ENCODE measurements at places on chromosomes 7 and 10.

DNA sequence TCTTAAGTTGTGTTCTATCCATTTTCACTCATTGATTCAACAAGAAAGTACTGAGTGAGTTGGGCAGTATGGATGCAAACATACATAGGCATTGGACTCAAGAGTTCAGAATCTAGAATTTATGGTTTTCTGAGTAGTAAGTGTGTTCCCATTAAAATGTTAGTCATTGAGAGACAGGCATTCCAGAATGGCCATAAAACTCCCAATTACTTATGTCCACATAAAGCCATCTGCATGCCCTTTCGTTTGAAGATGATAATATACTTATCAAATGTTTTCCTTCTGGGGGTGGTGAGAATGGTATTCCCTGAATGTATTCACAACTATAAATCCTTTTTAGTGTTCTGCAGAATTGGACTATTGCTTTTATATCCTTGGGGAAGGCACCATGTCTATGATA, 131.6 kb downstream of the CD36 start:
- no peak for DNase-seq

DNA sequence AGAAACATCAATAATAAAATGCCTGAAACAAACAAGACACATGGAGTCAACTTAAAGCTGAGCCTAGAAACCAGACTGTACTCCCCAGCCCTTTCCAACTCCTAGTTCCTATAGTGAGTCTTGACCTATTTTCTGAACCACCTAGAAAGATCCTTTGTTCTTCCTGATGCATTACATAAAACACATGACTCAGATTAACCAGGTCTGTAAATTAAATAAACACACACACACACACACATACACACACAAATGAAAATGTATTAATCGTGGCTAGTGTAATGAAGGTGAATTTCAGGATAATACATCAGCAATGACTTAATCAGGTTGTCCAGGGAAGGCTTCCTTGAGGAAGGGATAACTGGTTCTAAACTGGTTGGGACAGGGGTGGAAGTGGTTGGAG, 104.7 kb downstream of the ST8SIA6 start:
- no peak for DNase-seq

GRCh38 chr7:151758622-151759540, 118.0 kb downstream of the PRKAG2 start:
- DNase-seq = no peak

DNA sequence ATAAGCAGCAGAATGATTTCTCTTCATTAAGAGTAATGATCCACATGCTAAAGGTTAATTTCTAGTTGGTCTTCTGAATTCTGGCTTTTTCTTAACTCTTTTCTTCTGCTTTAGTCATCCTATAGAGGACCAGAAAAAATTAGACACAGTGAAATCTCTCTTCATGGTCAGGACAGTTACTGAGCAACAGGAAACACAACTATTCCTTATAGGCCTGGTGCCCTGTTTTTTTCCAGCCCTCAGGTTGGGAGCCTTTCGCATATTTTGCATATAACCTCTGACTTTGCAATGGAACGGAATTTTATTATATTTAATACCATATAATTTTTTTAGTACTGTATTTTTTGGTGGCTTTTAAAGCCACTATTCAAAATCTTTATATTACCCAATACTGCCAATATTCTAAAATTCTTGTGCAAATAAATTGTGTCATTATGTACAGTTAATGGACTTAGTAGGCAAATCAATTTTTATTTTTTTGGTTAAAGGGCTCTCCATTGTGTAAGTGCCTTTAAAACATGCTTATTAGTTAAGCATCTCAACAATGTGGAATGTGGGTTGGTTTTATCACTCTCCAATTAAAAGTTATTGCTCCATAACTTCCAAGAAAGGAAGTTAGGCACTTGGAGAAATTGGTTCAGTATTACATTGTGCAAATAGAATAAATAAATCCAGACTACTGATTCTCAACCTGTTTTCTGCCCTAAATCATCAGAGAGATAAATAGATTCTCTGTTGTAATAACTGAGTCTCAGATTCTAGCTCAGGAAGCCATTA, 22.5 kb downstream of the ARL4A start:
- no peak for DNase-seq

- no peak for DNase-seq
Observed at GRCh38 chr7:151452680-151453325, 12.9 kb upstream of the CRYGN start.

- no peak for DNase-seq
Observed at GRCh38 chr10:106380706-106381105, 783.8 kb downstream of the SORCS1 start.

DNA sequence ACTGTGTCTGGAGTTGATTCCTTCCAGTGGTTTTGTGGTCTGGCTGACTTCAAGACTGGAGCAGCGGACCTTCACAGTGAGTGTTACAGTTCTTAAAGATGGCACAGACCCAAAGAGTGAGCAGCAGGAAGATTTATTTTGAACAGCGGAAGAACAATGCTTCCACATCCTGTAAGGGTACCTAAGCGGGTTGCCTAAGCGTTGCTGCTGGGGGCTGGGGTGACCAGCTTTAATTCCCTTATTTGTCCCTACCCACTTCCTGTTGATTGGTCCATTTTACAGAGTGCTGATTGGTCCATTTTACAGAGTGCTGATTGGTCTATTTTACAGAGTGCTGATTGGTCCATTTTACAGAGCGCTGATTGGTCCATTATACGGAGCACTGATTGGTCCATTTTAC, 13.2 kb downstream of the AKR1B15 start:
- DNase-seq = no peak

DNA sequence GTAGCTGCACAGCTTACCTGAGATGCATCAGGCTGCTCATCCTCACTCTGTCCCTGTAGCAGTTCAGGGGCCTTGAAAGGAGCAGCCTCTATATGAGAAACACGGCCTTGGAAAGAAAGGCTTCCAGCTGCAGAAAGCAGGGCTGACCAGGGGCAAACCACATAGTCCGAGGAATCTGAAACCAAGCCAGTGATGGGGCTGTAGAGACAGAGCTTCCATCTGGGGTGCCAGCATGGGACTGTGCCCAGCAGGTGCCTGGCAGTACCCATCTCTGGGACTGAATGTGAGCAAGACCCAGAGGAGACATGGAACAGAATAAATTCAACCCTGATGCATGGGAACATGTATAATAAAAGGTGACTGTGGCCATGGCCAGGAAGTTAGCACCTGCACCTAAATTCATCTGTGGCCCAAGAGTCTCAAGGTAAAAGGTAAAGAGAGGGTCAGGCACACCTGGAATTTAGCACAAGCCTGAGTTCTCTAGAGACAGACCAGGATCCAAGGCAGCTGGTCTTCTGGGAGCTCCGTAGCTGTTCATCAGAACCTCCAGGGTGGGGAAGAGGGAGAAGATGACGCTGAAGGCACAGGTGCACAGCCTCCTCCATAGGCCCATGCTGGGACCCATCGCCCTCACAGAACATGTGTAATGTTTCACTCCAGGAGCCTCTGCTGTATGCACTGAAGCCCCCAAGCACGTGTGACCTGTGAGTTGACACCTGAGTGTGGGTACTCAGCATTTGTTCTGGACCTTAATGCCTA, 25.3 kb downstream of the FRMPD2 start:
- DNase-seq = no peak

GRCh38 chr7:11327633-11328032, 354.0 kb downstream of the PHF14 start:
- no peak for DNase-seq

DNA sequence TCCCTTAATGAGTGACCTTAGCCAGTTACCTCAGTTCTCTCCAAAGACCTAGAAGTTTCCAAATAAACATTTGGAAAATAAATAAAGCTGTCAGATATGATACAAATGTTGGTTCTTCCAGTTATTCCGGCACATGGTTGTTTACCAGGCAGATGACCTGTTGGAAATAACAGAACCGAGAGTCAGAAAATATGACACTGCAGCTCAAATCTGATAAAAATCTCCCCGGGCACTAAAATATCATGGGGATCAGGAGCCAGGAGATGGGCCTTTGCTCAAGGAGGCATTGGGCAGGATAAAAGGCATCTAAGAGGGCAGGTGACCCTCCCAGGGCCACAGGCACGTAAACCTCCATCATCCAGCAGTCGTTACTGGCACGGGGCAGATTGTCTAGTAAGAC, 164.0 kb upstream of the LYZL1 start:
- no peak for DNase-seq

DNA sequence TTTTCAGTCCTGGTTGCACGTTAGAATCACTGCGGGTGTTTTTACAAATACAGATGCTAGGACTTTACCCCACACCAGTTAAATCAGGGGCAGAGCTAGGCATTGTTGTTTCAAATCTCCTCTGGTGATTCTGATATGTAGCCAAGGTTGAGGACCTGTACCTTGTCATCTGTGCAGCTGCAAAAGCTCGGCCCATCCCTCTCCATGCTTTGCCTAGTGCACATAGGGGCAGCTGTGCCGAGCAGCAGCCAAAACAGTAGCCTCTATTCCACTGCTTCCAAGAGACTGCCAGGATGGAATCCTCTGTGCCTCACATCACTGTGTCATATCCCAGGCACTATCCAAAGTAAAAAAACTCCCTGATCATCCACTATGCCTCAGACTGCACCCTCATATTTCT, 181.3 kb downstream of the CDK14 start:
- DNase-seq = no peak

DNA sequence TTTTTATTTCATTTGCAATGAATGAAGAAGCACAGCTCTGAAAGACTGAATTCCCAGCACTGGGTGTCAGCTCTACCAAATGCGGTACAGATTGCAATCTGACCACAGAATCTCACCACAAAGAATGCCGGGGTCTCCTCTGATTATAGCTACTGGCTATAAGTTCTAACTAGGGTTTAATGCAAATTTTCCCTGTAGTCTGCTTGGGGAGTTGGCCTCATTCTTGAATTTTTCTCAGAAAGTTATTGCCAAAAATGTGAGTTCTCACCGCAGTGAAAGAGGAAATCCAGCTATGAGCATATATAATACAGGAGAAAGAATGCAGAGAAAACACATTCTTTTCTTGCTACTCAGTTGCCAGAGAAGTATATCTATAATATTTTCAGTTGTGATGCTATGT, 1255.7 kb upstream of the LRRTM3 start:
- no peak for DNase-seq

Data from stimulated activated CD4-positive, alpha-beta T cell treated with anti-CD3 and anti-CD28 coated beads, Interleukin-4, amount 100 ng/mL, for 4 hours (primary cell).